ENCODE measurements at places on chromosomes 6 and 20.

DNA sequence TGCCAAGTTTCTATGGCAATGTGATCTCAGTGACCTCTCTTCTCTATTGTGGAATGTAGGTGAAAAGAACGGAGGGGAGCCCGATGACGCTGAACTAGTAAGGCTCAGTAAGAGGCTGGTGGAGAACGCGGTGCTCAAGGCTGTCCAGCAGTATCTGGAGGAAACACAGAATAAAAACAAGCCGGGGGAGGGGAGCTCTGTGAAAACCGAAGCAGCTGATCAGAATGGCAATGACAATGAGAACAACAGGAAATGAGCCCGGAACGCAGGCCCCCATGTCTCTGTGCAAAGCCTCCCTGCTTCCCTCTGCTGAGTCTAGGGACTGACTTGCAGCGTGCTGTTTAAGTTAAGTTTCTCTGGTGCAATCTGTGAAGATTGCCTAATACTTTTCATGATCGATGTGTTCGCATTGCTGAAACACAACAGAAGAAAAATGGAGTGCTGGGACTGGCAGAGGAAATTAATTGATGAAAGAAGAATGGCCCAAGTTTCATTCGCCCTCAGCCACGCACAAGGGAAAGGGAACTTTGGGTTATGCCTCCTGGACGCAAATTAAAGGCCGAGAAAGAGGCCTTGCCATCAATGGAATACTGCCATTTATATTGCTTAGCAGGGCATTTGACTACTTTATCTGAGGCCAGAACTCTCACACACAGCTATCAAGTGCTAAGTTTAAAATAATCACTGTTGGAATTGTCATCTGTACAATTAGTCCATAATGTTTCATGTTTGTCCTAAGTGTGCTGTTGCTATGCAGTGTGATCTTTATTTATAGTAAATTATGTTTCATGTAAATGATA, 146.4 kb downstream of the AKAP7 start:
- no peak for DNase-seq

DNA sequence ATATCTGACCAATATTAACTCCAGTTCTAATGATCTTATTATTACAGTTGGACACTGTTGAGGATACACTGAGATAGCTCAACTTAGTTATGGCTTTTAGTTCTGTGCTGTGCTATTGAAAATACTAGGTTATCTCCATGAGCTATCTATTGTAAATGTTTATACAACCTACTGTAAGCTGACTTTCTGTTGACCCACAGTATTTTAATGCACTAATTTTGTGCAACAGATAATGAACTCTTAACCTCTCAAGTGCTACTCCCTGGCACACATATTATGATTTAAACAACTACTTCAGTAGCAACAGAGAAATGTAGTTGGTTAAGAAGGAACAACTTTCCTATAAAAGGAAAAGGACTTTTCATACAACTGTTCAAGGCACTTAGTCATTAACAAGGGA, 5.2 kb upstream of the MMS22L start:
- DNase-seq: no peak

DNA sequence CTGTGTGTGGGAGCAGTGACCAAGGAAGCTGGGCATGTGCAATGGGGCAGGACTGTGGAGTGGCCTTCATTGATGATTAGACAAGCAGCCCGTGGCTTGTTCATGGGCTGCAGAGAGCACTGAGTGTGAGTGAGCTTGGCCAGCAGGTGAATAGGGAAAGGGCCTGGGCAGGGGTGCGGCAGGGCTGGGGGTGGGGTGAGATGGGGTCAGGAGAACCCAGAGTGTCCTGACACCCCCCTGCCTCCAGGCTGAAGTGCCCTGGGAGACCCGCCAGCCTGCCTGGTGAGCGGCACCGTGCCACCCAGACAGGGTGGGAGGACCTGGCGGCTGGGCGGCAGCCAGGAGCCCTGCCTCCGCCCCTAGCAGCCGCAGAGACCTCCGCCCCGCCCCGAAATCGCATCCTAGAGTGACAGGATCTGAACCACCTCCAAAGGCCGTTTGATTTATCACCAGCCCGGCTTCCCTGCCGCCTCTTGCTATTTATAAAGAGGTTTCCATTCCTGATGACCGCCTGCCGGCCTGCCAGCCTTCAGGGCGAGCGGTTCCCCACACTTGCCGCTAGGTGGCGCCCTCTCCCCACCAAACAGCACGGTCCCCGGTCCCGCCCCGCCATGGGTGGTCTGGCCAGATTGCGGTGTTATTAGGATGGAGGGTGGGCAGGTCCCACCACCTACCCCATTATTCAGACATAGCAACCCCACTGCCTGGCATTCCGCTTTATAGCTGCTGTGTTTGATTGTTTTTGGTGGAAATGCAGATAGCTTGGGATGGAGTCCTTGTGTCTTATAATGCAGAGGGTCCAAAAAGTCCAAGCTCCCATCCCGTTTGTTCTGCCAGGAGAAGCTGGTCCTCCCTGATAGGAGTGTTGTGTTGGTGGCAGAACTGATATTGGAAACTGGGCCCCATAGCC, 3.5 kb downstream of the MYLK2 start:
- peak; percentile 58 for DNase-seq

DNA sequence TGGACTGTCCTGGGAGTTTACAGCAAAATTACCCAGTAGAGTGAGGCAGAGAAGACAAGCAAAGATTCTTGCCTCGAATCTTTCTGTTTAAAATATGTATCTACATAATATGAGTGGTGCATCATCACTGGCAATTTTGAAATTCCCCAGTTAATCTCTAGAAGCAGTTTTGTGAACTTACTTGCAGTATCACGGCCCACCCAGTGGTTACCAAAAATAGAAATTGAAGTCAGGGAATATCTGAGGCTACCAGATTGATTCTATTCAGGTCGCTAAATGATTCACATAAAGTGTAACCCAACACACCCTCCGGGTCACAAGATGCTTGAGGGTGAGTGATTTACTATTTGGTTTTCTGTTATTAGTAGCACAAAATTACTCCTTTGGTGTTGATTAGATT, 111.9 kb downstream of the PPP1R14C start:
- DNase-seq: no peak

DNA sequence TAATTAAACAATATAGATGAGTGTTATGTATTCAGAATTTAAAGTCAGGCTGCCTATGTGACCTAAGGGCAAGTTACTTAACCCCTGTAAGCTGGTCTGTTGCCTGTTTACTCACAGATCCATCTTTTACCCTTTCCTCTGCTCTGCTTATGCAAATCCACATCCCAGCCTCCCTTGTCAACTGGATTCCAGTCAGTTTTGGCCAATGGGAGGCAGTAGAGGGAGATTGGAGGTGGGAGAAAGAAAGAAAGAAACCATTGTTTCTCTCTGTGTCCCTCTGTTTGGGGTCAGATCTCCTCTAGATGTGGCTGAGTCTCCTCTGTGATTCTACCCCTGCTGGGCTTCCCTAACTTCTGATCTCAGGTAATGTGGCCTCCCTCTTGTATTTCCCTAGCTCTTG, 266.8 kb upstream of the PLN start:
- no peak for DNase-seq

DNA sequence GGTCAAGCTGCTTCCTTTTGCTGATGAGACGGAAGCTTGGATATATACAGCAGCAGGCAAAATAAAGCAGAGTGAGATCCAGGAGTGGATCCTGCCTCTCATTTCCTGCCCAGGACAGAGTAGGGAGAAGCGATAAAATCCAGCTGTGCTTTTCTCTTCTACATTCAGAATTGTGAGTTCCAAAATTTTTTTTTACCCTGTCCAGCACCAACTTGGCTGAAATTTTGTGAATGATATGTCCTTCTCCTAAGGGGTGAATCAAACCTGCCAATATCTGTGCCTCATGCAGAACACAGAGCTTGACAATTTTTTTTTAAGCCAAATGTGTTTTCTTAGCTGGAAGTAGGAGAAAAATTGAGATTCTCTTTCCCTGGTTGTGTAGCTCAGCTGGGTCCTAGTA, 235.6 kb upstream of the CHD6 start:
- DNase-seq: no peak

GRCh38 chr6:52157301-52157941, 28.8 kb upstream of the IL17A start:
- DNase-seq: no peak

DNA sequence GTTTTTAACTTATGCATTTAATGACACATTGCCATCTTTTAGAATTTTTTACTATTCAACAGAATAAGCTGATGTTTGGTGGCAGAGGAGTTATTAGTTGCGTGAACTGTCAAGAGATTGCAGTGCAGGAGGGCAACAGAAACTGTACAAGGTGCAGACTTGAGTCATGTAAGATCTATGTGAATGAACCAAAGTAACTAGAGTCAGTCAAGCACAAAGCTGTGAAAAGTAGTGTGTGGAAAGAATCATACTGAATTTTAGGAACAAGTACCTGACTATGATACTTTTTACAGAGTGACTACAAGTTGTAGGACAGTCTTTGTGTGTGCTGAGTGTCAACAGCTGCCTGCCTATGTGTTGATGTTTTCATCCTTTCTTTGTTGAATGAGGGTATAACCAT, 2.7 kb upstream of the C6orf163 start:
- no peak for DNase-seq

GRCh38 chr20:25288291-25289181, 40.7 kb downstream of the PYGB start:
- no peak for DNase-seq

DNA sequence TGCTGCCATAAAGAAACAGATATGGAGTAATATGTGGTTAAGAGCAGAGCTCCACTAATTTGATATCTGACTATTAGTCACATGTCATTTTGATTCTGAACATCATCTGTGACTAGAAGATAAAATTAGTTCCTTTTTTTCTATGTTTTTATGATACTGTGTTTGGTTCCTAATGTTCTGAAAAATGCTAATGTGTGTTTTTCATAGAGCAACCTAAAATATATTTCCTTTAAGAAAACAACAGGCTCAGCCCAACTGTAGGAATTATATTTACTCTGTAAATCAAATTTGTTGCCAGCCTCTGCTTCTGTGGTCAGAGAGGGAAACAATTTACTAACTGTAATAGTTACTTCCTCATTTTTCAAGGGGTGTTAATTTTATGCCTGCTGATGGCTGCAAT, 33.3 kb upstream of the TXLNB start:
- DNase-seq: no peak

DNA sequence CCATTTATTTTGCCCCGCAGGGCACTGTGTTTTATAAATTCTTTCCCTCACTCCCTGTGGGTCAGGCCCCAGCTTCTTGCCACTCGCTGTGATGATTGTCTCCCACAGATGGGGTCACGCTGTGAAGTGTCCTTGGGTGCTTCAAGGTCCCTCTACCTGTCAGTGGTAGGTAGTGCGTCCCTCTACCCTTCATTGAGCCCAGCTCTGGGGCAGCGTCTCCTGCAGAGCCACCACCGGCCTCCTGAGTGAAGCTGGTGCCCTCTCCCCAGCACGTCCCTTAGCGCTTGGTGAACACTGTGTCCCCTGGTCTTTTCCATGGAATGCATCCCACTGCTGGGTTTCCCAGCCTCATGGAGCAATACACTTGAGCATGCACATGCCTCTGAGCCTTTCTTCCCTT, 108.2 kb downstream of the NRN1 start:
- no peak for DNase-seq

- DNase-seq: no peak
Observed at GRCh38 chr6:97712751-97713150, 429.7 kb upstream of the MMS22L start.

DNA sequence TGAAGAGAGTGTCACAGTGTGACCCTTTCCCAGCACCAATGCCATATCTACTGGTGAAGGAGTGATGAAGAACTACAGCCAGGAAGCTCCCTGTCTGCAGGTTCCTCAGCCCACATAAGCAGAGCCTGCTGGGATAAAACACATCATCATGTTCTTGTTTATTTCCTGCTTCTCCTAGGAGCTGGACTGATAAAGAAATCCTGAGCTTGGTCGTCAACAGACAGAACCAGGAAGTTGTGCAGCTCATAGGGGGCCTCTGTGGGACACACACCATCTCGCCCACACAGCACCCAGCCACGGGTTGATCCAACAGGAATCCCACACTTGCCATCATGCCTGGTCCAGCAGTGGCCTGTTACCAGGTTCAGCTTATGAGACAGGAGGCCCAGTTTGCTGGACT, 2.8 kb upstream of the CSTL1 start:
- DNase-seq: no peak

- DNase-seq: no peak
Observed at GRCh38 chr6:98634569-98634968, 199.8 kb upstream of the POU3F2 start.

DNA sequence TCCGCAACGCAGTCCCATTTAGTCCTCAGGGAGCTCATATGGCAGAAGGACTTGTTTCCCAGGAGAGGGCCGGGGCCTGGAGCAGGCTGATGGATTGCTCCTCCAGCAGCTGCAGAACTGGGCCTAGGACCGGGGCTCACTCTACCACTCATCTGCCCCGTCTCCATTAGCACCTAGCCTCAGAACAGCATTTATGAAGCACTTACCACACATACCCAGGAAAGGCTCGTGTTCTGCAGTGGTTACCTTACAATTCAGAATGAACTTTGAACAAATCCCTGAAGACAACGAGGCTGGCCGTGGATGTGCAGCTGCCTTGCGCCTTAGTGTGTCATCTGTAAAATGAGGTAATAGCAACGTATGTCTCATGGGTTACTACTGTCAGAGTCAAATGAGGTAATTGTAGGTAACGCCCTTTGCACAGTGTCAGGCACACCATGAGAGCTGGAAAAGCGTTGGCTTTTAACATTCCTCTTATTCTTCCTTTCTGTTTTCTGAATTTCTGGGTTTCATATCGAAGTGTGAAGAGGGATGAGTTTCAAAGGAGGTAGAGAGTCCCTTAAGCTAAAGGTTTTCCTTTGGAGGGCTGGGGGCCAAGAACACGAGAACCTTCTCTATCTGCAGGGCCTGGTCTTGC, 46.3 kb upstream of the CD93 start:
- no peak for DNase-seq

- no peak for DNase-seq
Observed at GRCh38 chr6:83578057-83578456, 65.7 kb downstream of the PRSS35 start.

GRCh38 chr20:41748051-41748450, 129.9 kb upstream of the CHD6 start:
- DNase-seq: no peak

DNA sequence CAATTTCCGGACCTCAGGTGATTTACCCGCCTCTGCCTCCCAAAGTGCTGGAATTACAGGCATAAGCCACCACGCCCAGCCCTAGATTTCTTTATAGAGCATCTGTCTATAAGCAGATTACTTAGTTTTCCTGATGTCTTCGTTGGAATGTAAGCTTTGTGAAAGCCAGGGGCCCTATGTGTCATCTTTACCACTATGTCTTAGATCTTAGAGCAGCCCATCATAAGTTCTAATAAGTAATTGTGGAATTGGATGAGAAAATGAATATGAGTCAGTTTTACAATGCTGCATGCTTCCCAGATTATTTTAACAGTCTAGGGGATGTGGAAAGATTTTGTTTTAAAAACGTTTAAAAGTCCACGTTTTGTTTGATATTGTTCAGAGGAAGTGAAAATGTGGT, 9.1 kb upstream of the ZBTB2 start:
- DNase-seq: no peak
